Pulmonary artery endothelial cell (primary cell): ENCODE measurements at places on chromosomes 1 and 21. TPM values are rescaled to one million over a fixed set of nuclear protein-coding genes. Genes with fewer than 3 reads are reported as not detected.

MPZ gene
- 0.95 and 0.99 TPM in 2 replicates for total RNA-seq

LORICRIN gene
- total RNA-seq: not detected in 2 replicates

LCA5L gene
- total RNA-seq: 0.21 and 0.79 TPM in 2 replicates

- DNase-seq: no peak
These were observed 23.3 kb downstream of the SLC2A1 start for GRCh38 chr1:42935313-42935895.

- no peak for DNase-seq
These were observed 48.9 kb downstream of the SLC35D1 start for GRCh38 chr1:67005068-67005467.

DNA sequence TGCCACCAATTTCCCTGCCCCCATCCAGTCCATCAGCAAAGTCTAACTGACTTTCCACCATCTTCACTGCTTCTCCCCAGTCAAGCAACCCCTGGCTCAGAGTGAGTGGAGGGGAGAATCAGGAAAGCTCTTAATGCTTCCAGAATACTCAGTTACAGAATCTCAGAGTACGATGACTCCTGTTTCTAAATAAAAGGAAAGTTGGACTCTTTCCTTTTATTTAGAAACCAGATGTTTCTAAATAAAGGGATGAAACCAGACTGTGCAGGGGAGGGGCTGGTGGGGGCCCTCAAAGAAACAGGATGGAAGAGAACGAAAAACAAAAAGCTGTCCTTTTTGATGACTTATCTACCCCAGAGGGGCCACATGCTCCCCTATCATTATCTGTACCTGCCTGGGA, 85.2 kb upstream of the PPM1J start:
- no peak for DNase-seq

DNA sequence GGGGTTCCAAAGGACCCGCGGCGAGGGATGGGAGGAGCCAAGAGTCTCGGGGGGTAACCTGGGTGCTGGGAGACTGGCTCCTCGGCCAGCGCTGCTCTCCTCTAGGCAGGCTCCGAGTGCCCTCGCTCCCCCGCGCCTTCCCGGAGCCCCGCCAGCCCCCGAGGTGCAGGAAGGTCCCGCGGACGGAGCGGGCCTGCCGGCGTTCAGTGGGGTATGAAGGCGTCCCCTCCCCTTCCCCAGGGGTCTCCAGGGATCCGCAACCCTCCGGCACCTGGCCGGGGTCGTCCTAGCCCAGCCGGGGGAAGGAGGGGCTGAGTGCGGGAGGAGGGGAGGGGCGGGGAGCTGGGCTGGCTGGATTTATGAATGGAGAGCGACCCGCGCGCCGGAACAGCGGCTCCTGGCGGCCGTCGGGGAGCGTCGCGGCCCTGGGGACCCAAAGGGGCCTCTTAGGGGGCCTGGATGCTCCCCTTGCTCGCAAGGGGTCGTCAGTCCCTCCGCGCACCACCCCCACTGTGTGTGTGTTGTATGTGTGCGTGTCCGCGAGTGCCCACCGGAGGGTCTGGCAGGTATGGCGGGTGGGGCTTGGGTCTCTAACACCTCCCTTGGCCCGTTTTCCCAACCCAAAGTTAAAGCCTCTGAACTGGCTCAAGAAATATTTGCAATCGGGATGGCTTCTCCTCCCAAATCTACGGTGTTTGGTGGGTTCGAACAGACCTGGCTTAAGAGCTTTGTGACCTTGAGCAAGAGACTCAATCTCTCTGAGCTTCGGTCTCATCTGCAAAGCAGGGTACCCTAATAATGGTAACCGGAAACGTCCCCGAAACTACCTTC, 642 bp downstream of the HCRTR1 start:
- DNase-seq: no peak

DNA sequence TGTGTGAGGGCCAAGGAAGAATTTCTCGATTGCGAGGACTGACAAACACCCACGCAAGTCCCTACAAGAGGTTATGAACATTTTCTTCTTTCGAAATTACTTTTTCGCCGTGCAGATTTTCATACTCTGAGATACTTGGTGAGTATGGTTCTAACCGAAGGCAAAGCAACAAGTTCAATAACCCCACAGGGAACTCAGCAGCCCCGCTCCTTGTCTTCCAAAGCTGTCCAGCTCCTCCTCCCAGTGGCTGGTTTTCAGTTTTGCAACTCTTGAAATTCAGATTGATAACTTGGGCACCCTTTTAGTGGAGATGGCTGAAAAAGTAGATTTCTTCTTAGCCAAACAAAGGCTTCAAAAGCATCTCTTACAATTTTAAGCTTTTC, 154.4 kb downstream of the SETD4 start:
- DNase-seq: no peak

DNA sequence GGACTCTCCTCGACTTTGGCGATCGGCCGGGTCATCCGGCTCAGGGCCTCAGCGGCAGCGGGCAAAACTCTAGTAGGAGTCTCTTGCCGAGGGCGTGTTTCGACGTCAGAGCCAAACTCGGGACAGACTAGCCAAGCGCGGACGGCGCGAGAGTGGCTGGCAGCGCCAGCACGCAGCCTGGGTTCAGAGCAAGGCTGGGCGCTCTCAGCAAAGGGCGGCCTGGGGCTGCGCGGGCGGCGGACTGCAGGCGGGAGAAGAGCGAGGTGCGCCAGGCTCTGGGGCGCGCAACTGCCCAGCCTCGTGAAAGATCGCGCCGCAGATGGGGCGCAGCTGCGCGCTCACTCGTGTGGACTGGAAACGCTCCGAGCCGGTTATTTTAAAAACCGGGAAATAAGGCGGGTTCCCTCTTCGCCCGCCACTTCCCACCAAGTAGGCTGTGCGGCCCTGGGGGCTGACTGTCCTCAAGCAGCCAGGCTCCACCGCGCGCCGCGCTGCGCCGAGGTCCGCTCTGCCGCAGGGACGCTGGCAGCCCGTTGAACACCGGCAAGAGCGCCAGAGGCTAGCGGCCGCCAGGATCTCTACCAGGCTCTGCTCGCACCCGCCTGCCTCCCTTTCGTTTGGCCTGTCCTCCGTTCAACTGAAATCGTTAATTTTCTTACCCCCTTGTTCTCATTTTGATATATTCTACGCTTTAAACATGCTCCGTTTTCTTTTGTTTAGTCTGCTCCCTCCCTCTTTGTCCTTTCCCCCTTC, 2.4 kb downstream of the ALX3 start:
- DNase-seq: no peak

- DNase-seq: no peak
These were observed 218.1 kb downstream of the USH2A start for GRCh38 chr1:216205176-216205575.

- no peak for DNase-seq
These were observed 1.7 kb upstream of the CCNL2 start for GRCh38 chr1:1400576-1401456.

- DNase-seq: no peak
These were observed 948 bp downstream of the TXLNA start for GRCh38 chr1:32180186-32181060.

DNA sequence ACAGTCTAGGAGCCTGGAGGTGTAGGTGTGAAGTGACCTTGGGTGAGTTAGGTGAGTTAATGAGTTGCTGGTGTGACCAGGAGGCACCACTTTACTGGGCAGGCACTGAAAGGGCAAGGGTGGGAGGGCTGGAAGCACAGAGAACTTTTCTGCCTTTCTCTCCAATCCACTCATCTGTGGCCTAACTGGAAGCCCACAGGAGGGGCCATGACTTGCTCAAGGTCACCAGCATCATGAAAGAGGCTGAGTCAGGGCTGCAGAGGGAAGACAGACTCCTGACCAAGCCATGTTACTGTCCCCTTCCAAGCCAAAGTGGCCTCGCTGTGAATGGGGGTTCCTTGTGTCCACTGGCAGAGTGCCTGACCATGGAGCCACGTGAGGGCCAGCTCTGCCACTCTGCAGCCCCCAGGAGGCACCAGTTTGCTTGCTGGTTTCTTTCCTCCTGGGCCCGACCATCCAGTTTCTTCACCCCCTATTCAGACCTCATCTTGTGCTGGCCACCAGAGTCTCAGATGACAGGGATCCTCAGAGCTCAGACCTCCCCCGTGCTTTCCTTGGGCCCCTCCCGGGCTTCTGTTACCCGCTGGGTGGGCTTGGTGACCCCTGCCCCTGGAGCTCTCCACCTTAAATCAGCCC, 4.3 kb upstream of the BSND start:
- DNase-seq: no peak

DNA sequence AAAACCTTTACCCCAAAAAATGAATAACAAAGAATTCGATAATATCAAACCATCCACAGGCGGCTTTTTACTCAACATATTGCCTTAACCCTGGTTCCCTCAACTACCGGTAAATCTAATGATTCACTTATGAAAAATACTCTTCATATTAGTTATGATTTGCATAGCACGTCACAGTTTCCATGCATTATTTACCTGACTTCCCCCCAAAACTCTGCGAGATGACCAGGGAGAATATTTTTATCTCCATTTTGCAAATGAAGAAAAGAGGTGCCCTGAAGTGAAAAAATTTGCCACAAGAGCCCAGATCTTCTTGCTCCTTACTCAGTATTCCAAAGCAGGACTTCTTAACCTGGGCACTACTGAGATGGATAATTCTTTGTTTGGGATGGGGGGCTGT, 2.9 kb downstream of the JAK1 start:
- DNase-seq: no peak

DNA sequence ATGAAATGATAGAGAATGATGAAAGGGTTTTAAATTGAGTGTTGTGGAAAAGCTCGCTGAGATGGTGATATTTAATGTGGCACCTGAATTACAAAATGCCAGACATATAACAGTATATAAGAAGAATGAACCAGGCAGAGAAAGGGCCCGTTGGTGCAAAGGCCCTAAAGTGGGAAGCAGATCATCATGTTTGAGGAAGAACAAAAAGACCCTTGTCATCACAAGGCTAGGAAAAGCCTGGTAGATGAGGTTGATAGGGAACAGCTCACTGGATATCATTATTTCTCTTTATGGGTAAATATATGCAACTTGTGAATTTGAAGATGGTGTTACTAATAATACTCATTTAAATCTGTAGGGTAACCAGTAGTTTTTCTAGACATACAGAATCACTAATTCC, 11.0 kb downstream of the RAP1A start:
- no peak for DNase-seq
